Hepatocyte (in vitro differentiated cells): ENCODE measurements at places on chromosomes 1 and 21. TPM values are rescaled to one million over a fixed set of nuclear protein-coding genes. Genes with fewer than 3 reads are reported as not detected.
A peak's percentile ranks its signal among the peaks of the same experiment; 100 is the strongest.

The SPRR2A gene
- 1.1 TPM in 1 of 2 replicates, not detected in the other for polyA plus RNA-seq

DNA sequence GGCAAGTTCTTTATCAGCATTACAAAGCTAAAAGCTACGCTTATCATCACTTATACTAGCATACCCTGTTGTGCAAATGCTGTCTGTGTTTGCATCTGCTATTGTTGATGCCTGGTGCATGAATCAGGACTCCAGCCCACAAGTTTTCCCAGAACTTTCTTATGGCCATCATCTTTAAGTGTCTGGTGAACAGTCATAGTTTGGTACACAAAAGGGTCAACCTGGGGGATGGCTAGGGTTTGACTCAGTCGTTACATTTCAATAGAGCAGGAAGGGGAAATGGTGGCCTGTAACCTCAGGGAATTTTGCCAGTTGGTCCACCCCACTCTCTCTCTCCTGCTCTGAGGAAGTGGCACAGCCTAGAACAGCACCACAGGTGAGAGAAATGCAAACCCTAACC, 35.4 kb downstream of the SELL start:
- no peak for DNase-seq

GRCh38 chr1:232481091-232481490, 148.8 kb downstream of the SIPA1L2 start:
- no peak for DNase-seq

The SPRR1B gene
- 0.54 TPM in 1 of 2 replicates, not detected in the other for polyA plus RNA-seq

GRCh38 chr1:8439015-8439702, 121.2 kb downstream of the SLC45A1 start:
- DNase-seq = peak; percentile 81

The SPATA1 gene
- 0.70 and 1.4 TPM in 2 replicates for polyA plus RNA-seq

DNA sequence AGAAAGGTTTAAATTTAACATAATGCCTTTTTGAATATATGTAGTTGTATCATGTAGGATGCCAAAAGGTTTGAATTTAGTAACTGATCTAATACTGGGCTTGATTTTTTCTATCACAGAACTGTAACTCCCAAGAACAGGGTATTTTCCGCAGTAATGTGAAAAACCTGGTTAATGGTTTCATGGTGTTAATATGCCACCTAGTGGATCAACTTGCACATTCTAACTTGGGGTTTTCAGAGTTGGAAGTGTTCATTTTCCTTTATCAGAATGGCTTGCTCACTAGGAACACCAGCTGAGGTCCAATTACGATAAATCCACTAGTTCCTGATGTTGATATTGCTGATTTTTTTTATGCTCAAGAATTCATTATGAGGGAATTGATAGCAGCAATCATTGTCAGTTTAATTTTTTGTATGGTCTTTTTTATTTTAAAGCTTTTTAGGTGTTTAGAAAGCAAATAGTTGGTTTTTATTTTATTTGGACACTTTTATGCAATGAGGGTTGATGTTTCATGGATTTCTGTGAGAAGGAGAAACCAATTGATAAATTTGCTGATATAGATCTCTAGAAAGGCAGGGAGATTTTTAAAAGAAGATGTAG, 157.2 kb downstream of the PLA2G4A start:
- DNase-seq = peak; percentile 67

DNA sequence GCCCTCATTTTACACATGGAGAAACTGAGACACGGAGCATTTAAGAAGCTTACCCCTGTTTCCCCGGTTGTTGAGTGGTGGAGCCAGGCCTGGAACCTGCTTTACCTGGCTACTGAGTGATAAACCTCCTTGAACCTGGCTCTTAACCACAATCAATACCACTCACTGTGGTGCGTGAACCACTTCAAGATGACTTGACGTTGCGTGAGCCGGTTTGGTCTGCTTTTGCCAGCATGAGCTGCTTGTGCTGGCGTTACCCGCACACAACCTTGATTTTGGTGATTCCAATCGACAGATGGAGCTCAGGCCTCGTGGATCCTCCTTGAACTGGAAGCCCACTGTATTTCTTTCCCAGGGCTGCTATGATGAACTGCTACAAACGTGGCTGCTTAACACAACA, 6.1 kb upstream of the TINAGL1 start:
- DNase-seq = no peak

- DNase-seq = no peak
Observed at GRCh38 chr1:65214340-65215027, 66.5 kb downstream of the AK4 start.

DNA sequence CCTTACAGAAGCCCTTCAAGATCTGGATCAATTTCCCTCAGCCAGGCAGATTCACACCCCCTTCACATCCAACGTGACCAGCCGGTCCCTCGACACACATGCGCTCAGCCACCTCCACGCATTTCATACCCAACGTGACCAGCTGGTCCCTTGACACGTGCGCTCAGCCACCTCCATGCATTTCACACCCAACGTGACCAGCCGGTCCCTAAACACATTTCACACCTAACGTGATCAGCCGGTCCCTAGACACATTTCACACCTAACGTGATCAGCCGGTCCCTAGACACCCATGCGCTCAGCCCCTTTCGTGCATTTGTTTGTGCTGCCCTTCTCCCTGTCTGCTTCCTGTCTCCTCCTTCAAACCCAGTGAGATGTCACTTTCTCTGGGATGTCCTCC, 8.8 kb upstream of the PAFAH2 start:
- no peak for DNase-seq

GRCh38 chr1:205963352-205964155, 20.3 kb upstream of the SLC26A9 start:
- no peak for DNase-seq

- no peak for DNase-seq
Observed at GRCh38 chr1:7233237-7233540, 447.9 kb downstream of the CAMTA1 start.
